Natural killer cell treated with Interleukin-12 subunit alpha and Interleukin-12 subunit beta and Interleukin-15 and Interleukin-18, amount 100 ng/mL, for 72 hours (primary cell): ENCODE measurements at places on chromosomes 1 and 21.
A peak's percentile ranks its signal among the peaks of the same experiment; 100 is the strongest.

DNA sequence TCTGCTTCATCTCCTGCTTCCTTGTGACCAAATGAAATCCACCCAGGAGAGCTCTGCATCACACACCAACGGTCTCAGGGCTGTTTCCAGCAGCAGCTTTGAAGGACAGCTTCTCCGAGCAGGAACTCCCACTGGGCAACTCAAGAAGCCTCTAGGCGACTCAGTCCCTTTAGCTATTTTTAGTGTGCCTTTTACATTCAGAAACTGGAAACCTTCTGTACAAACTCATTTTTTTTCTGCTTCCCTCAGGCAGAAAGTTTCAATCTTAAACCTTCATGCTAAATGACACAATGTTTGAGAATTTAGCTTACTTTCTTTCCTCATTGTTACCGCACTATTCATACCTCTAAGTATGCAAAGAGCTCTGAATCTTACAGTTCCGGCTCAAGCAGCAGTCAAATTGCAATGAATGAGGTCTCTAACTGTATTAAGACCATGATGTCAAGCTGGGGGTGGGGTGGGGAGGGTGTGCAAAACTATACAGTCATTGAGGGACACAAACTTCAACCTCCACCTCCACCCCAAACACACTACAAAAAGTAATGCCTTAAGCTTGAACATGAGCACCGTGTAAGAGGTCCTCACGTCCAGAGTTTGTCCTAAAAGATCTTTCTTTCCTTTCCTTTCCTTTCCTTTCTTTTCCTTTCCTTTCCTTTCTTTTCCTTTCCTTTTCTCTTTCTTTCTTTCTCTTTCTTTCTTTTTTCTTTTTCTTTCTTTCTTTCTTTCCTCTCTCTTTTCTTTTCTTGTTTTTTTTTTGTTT is 16.4 kb upstream of the TARBP1 start:
- no peak for DNase-seq
- H3K36me3 ChIP-seq: no peaks in the 10 kb centered on the region
- H3K27me3 ChIP-seq: no peaks in the 10 kb centered on the region
- peak overlapping the region; percentile 78 for H3K27ac ChIP-seq
- H3K4me3 ChIP-seq: peak overlapping the region; percentile 85

DNA sequence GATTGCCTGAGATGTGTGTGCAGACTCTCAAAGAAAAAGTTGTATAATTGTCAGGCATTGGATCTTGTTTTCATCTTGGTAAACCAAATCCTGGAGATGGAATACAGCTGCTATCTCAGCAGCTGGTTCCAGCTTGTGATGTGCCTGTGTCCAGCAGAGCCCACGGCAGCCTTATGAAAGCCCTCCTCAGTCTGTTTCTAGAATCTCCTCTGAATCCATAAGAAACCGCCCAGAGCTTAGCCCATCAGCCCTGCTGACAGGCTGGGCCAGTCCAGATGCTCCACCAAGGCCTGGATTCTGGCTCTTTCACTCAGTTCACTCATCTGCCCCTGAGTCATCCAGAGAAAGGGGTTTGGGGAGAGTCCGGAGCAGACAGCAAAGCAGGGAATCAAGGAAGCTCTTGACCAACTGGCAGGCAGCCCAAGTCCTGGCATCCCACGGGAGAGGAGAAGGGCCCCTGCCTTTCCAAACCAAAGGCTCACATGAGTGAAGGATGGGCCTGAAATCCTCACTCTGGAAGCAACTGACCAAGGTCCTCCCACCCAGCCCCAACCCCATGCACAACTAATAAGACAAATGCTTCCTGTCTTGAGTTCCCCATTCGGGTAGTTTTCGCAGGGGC is 45.7 kb downstream of the NAV1 start:
- no peaks in the 10 kb centered on the region for H3K36me3 ChIP-seq
- H3K27ac ChIP-seq: no peak overlapping the region
- H3K4me1 ChIP-seq: no peaks in the 10 kb centered on the region
- DNase-seq: peak; percentile 20
- H3K4me3 ChIP-seq: no peak overlapping the region

GRCh38 chr1:172154551-172154950 is 265.9 kb upstream of the C1orf105 start:
- peak overlapping the region; percentile 79 for H3K27ac ChIP-seq
- H3K27me3 ChIP-seq: no peaks in the 10 kb centered on the region
- peaks cover 5% of the 10 kb centered on the region for H3K4me1 ChIP-seq
- H3K36me3 ChIP-seq: no peaks in the 10 kb centered on the region
- peak overlapping the region; percentile 72 for H3K4me3 ChIP-seq

DNA sequence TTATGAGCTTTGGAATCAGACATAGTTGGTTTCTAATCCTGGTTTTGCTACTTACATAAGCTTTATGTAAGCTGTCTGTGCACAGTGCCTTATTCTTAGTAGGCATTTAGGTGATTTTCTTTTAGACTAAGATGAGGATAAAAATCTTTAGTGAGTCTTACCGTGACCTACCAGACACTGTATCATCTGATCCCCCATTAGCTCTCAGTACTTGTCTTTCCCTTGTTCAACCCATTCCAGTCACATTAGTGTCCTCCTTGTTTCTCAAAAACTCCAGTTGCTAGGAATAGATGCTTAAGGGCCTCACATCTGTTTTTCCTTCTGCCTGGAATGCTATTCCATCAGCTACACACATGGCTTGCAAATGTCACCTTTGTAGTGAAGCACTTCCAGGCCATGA is 18.8 kb downstream of the PPP1R12B start:
- no peak for DNase-seq

DNA sequence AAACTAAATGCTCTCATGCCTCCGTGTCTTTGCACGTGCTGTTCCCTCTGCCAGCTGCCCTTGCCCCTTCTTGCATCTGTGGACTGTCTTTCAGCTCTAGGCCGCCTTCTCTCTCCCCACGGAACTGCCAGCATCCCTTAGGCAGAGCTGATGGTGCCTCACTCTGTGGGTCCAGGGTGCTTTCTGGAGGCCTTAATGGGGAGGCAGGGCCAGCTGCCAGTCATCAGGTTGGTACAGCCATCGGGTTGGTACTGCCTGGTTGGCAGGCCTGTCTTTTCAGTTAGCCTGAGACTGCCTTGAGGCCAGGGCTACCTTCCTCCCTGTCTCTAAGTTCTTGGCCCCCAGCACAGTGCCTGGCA is 61.4 kb upstream of the TARBP1 start:
- H3K27ac ChIP-seq: peak overlapping the region; percentile 15
- DNase-seq: no peak
- no peak overlapping the region for H3K4me3 ChIP-seq
- peaks cover 14% of the 10 kb centered on the region for H3K27me3 ChIP-seq
- peaks cover 8% of the 10 kb centered on the region for H3K4me1 ChIP-seq
- H3K36me3 ChIP-seq: no peaks in the 10 kb centered on the region

DNA sequence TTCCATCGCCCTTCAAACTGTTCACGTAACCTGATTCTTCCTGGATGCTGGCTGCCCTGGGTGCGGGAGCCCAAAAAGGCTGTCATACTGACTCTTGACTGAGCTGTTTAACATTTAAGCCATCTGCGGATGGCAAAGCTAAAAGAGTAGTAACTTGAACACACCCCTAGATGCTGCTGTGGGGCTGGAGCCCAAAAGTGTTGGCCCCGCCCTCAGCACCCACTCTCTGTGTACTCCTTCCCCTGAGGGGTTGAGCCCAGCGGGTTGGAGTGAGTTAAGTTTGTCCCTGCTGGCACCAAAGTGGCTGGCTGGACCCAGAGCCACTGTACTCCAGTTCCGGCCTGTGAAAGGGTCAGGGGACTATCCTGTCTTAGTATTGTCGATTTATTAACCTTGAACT is 640.6 kb downstream of the PTPRU start:
- H3K36me3 ChIP-seq: no peaks in the 10 kb centered on the region
- no peak overlapping the region for H3K4me3 ChIP-seq
- DNase-seq: no peak
- no peaks in the 10 kb centered on the region for H3K4me1 ChIP-seq
- peaks cover 27% of the 10 kb centered on the region for H3K27me3 ChIP-seq

GRCh38 chr1:13540866-13541265 is 27.1 kb upstream of the LRRC38 start:
- peaks cover 5% of the 10 kb centered on the region for H3K27me3 ChIP-seq
- H3K36me3 ChIP-seq: no peaks in the 10 kb centered on the region
- no peak overlapping the region for H3K4me3 ChIP-seq
- no peaks in the 10 kb centered on the region for H3K4me1 ChIP-seq
- DNase-seq: no peak
- H3K27ac ChIP-seq: no peak overlapping the region

- no peak for DNase-seq
- H3K27me3 ChIP-seq: peaks cover 59% of the 10 kb centered on the region
- H3K4me1 ChIP-seq: no peaks in the 10 kb centered on the region
- H3K27ac ChIP-seq: no peak overlapping the region
- H3K36me3 ChIP-seq: no peaks in the 10 kb centered on the region
Measured at GRCh38 chr1:111967886-111968285, 21.6 kb downstream of the KCND3 start.

- H3K27ac ChIP-seq: no peak overlapping the region
- H3K36me3 ChIP-seq: no peaks in the 10 kb centered on the region
- no peaks in the 10 kb centered on the region for H3K4me1 ChIP-seq
- no peak overlapping the region for H3K4me3 ChIP-seq
Measured at GRCh38 chr1:69497441-69498221, 70.1 kb upstream of the LRRC7 start.

- DNase-seq: no peak
- H3K27ac ChIP-seq: no peak overlapping the region
- H3K4me1 ChIP-seq: no peaks in the 10 kb centered on the region
- no peak overlapping the region for H3K4me3 ChIP-seq
- H3K36me3 ChIP-seq: peaks cover 12% of the 10 kb centered on the region
Measured at GRCh38 chr21:29499734-29500343, 201.1 kb downstream of the BACH1 start.

GRCh38 chr1:145705622-145706021 is 1.5 kb downstream of the PDZK1 start:
- peaks cover 4% of the 10 kb centered on the region for H3K36me3 ChIP-seq
- peaks cover 4% of the 10 kb centered on the region for H3K27me3 ChIP-seq
- DNase-seq: no peak
- no peak overlapping the region for H3K4me3 ChIP-seq

DNA sequence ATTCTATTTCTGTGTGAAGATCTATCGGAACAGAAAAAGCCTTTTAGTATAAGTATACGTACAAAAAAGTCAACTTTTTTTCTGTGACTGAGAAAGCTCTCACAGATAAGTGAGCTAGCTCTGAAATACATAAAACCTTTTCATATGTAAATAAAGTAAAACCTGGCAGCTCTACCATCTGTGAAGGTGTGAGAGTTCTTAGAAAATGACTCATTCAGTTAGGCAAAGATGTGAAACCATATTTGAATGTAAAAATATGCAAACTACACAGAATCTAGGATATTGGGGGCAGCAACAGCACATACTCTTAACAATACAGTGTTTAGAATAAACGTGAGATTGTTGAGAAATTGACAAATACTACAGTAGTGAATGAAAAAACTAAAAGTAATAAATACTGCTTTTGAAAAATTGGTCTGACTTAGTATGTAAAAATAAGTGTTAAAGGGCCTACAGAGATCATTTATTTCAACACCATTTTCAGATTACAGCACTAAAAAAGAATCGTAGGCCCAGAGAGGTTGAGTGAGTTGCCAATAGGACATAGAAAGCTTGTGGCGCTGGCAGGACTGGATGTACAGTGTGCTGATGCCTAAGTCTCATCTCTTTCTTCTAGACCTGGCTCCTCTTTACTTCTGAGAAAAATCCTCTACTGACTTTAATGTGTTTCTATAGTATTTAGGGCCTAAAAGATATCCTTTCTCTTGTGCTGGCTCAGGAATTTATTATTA is 19.8 kb downstream of the ATP6V1G3 start:
- no peaks in the 10 kb centered on the region for H3K36me3 ChIP-seq
- H3K4me3 ChIP-seq: peak overlapping the region; percentile 83
- H3K4me1 ChIP-seq: peaks cover 65% of the 10 kb centered on the region

GRCh38 chr1:220791285-220791684 is 4.6 kb downstream of the MTARC1 start:
- no peak overlapping the region for H3K4me3 ChIP-seq
- no peak overlapping the region for H3K27ac ChIP-seq
- no peak for DNase-seq
- no peaks in the 10 kb centered on the region for H3K4me1 ChIP-seq
- H3K27me3 ChIP-seq: peaks cover 7% of the 10 kb centered on the region
- H3K36me3 ChIP-seq: no peaks in the 10 kb centered on the region

- no peak overlapping the region for H3K4me3 ChIP-seq
- H3K4me1 ChIP-seq: no peaks in the 10 kb centered on the region
- H3K27ac ChIP-seq: no peak overlapping the region
Measured at GRCh38 chr1:198113342-198113750, 43.5 kb upstream of the NEK7 start.

DNA sequence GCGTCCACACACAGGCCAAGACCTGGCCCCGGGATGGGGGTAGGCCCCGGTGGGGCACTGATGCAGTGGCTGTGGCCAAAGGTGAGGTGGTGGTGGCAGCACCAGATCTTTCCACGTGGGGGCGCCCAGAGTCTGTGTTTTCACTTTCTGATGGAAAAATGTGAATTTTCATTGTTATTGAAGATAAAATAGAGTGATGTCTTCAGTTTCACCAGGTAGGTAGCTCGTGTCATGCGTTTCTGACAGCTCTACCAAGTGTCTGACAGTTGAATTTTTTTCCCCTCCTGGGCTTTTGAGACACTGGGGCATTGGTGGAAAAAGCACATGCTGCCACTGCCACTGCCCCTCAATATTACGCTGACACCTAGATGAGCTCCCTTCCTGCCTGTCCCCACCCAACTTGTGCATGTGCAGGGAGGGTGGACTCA is 40.0 kb upstream of the MAGOH start:
- H3K27ac ChIP-seq: peak overlapping the region; percentile 68
- no peaks in the 10 kb centered on the region for H3K4me1 ChIP-seq
- no peaks in the 10 kb centered on the region for H3K27me3 ChIP-seq
- no peaks in the 10 kb centered on the region for H3K36me3 ChIP-seq

DNA sequence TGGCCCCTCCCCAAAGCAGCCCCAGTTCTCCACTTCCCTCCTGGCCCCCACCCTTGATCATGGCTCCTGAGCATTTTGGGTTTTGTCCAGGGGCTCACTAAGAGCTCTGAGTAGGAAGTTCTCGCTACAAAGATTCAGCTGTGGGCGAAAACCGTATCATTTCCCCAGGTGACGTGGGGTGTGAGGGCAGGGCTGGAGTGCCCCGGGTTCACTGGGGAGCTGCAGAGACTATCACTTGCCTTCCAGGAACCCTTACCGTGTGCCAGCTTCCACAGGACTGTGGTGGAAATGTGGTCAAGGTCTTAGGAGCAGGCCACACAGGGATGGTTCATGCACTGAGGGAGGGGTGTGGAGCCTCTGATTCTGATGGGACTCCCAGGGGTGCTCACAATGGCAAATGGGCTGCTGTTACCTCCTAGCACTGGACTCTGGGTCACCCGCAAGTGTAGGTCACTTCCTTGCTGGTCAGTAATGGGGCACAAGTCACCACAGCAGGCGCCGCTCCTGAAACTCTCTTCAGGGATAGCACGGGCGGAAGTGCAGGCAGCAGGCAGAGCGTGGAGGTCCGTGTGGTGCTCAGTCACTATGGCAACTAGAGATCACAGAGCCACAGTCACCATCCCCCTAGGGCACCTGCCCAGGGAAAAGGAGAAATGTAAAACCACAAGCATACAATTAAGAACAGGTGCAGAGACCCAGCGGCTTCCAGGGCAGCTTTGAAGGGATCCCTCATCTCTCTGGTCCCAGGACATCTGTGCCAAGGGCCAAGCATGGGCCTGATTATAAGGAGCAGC is 35.4 kb downstream of the RSPH1 start:
- no peak overlapping the region for H3K4me3 ChIP-seq
- no peak overlapping the region for H3K27ac ChIP-seq
- H3K27me3 ChIP-seq: peaks cover 12% of the 10 kb centered on the region
- H3K36me3 ChIP-seq: no peaks in the 10 kb centered on the region
